Calu3 (cell line): ENCODE measurements at places on chromosomes 3 and 15. TPM values are rescaled to one million over a fixed set of nuclear protein-coding genes. Genes with fewer than 3 reads are reported as not detected.

DNA sequence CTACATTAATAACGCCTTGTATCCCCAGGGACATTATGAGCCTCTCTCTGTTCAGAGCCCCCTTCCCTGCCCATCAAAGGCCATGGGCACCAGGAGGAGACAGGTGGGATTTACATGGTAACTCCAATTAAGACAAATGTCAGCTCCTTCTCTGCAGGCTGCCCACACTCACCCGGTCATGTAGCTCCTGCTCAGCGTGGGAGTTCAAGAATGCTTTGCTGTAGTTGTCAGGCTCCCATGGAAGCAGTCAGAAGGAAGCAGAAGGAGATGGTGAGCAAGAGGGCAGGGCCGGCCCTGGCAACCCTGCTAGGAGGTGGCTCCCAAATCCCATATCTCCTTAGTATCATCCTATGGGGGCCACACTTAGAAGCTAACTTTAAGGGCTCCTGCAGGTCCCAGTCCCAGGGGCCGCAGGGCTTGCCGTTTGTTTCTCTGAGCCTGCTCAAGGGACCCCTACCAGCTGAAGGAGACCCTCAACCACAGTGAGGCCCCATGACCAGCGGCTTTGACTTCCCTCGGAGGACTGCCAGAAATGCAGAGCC is 218.4 kb upstream of the TLE3 start:
- no peaks in the 10 kb centered on the region for H3K36me3 ChIP-seq
- no peaks in the 10 kb centered on the region for H3K4me1 ChIP-seq
- no peak overlapping the region for H3K27ac ChIP-seq
- H3K27me3 ChIP-seq: peaks cover 49% of the 10 kb centered on the region
- H3K4me3 ChIP-seq: no peak overlapping the region
- DNase-seq: no peak

DNA sequence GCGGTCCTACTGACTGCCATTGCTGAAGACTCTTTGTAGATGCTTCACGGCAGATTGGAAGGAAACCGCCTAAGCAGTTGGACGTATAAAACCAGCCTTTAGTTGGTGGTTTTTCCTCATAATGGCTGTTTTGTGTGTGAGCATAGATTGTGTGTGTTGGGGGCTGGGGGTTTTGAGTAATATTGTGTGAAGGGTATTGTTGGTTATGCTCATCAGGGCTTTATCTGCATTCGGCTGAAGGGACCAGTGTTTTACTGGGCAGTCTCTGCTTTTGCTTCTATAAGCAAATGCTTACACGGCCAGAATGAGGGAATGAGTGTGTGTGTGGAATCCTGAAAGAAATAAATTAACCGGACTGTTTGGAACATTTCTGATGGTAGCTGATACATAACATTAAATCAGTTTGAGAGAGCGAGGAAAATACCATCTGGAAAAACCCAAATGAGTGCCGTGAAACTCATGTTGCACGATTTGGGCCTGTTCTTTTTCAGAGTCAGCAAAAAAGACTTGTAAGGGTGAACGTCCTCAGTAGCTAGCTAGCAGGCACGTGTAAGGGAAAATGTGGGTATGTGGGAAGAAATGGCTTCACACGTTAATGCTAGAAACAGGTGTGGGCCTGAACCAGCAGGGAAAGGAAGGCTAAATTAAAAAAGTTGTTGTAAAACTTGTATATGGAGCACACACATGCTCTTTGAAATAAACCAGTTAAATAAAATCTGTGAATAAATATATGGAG is 1.9 kb downstream of the MITF start:
- no peak overlapping the region for H3K4me3 ChIP-seq
- H3K27me3 ChIP-seq: peaks cover 12% of the 10 kb centered on the region
- no peak overlapping the region for H3K27ac ChIP-seq
- no peaks in the 10 kb centered on the region for H3K4me1 ChIP-seq
- peaks cover 18% of the 10 kb centered on the region for H3K36me3 ChIP-seq

Gene DZIP1L
- 16.5 and 21.2 TPM in 2 replicates for total RNA-seq

Gene FAM3D
- total RNA-seq: 3.0 and 3.8 TPM in 2 replicates

Gene CEMIP
- total RNA-seq: 1.8 and 4.1 TPM in 2 replicates

GRCh38 chr3:156483426-156483825 is 71.5 kb downstream of the SSR3 start:
- no peak overlapping the region for H3K27ac ChIP-seq
- no peak overlapping the region for H3K4me3 ChIP-seq
- DNase-seq: no peak
- no peaks in the 10 kb centered on the region for H3K36me3 ChIP-seq

GRCh38 chr15:99450896-99451358 is 114.9 kb upstream of the MEF2A start:
- peak overlapping the region; percentile 79 for H3K27ac ChIP-seq
- H3K27me3 ChIP-seq: no peaks in the 10 kb centered on the region
- DNase-seq: peak; percentile 68
- H3K36me3 ChIP-seq: peaks cover 10% of the 10 kb centered on the region
- H3K4me1 ChIP-seq: peaks cover 56% of the 10 kb centered on the region
- peak overlapping the region; percentile 3 for H3K4me3 ChIP-seq

Gene BDH1
- total RNA-seq: 49.0 and 56.7 TPM in 2 replicates

Gene FEZF2
- not detected in 2 replicates for total RNA-seq

DNA sequence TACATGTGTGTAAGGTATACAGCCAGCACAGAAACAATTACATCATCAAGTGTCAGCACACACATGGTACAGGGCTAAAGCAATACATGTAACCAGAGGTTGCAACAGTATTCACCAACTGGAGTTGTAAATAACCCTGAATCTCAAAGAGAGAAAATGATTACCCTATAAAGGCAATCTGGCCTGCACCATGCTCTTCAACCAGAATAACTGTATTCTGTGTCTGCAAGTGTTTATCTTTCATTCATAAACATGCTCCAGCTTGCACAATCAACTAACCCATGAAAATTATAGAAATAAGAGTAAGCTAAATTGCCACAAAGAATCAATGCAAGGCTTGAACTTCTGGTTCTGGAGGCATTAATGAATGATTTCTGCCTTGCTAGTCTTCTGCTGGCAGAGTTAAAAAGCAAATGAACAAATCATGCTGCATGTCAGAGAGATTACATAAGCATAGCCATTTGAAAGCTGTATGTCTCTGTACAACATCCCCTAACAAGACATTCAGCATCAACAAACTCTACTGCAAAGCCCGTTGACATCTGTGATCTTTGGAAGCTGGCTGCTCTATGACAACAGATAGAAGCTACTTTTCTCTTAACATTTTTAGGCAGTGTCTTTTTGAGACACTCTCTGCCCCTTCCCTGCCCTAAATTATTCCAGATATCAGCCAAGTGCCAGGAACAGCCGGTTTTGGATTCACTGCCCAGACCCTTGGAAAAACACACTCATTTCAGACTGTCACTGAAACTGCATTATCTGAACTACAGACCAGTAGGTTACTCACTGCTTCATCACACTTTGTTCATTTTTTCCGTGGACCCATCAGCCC is 871.0 kb downstream of the OTOL1 start:
- H3K27ac ChIP-seq: no peak overlapping the region
- no peak for DNase-seq
- peaks cover 10% of the 10 kb centered on the region for H3K4me1 ChIP-seq

GRCh38 chr3:152737021-152737908 is 97.7 kb upstream of the P2RY1 start:
- peak; percentile 81 for DNase-seq
- H3K27me3 ChIP-seq: no peaks in the 10 kb centered on the region
- H3K4me3 ChIP-seq: no peak overlapping the region
- no peaks in the 10 kb centered on the region for H3K36me3 ChIP-seq
- peaks cover 17% of the 10 kb centered on the region for H3K4me1 ChIP-seq
- peak overlapping the region; percentile 27 for H3K27ac ChIP-seq

DNA sequence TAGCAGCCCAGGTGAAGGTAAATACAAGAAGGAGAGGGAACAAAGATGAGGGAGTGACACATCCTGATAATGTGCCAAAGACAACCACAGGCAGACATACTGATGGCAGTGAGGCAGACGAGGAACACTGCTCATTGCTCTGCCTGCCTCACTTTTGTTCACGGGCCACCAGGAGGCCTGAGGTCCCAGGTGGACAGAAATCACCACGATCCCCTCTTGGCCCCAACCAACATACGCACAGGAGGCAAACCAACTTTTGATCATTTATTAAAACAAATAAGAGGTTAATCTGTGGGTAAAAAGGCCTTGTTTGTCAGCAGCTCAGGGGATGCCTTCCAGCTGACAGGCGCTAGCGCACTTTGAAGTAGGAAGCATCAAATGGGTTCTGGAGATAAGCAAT is 4.2 kb downstream of the ALG1L2 start:
- H3K4me1 ChIP-seq: no peaks in the 10 kb centered on the region
- no peaks in the 10 kb centered on the region for H3K36me3 ChIP-seq
- H3K27ac ChIP-seq: no peak overlapping the region
- no peak for DNase-seq
- peaks cover 9% of the 10 kb centered on the region for H3K27me3 ChIP-seq

DNA sequence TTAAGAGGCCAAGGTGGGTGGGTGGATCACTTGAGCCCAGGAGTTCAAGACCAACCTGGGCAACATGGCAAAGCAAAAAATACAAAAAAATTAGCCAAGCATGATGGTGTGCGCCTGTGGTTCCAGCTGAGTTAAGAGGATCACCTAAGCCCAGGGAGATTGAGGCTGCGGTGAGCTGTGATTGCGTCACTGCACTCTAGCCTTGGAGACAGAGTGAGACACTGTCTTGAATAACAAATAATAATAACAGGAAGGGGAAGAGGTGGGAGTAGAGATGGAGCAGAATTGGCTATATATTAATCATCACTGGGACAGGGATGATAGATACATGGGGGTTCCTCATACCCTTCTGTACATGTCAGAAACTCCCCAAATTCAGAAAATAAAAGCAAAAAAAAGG is 23.8 kb upstream of the NMB start:
- no peak overlapping the region for H3K4me3 ChIP-seq
- DNase-seq: no peak
- H3K4me1 ChIP-seq: no peaks in the 10 kb centered on the region
- no peaks in the 10 kb centered on the region for H3K27me3 ChIP-seq
- H3K27ac ChIP-seq: no peak overlapping the region
- H3K36me3 ChIP-seq: peaks cover 46% of the 10 kb centered on the region

DNA sequence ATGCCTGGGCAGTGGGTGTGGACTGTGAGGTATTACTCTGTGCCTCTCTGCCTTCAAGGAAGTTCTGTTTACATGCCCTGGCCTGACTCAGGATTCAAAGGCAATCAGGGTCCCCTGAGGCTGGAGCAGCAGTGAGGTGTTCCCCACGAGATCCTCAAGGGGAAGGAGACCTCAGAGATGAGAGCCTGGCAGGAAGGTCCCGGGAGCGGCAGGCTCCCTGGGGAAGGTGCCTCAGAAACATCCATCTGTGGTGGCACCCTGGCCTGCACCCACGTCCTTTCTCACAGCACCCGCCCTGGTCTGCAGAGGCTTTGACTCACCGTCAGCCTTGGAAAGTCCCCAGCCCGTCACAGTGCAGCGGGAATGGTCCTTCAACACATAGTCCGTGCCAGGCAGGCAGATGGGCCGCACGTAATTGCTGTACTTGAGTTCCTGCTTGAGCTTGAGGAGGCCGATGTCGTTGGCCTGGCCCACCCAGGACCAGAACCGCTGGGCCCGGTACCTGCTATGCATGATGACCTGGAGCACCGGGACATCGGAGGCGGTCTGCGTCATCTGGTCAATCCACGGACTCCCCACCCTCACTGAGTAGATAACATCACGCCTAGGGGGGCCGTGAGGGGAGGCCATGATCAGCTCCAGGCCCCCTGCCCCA is 3.6 kb downstream of the PRSS50 start:
- H3K36me3 ChIP-seq: no peaks in the 10 kb centered on the region
- H3K4me3 ChIP-seq: no peak overlapping the region
- H3K4me1 ChIP-seq: no peaks in the 10 kb centered on the region

Gene DGKG
- 5.7 and 7.2 TPM in 2 replicates for total RNA-seq

Gene ZMAT3
- total RNA-seq: 10.5 and 12.1 TPM in 2 replicates

DNA sequence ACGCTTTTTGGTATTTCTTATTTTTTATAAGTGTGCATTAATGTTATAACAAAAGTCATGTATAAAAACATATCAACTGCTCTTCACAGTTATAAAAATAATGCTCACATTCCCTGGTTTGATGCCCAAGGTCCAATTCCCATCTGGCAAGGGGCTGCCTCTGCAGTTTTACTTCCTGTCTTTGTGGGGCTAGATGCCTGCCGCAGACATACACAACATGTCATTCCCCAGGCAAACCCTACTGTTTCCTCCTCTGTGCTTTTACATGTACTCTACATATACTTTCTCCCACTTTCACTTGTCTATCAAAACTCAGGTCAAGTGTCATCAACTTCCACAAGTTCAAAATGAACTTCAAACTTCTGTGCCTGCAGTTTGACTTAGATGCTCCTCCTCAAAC is 60.5 kb upstream of the ETV5 start:
- no peak overlapping the region for H3K4me3 ChIP-seq
- no peak overlapping the region for H3K27ac ChIP-seq
- peaks cover 18% of the 10 kb centered on the region for H3K27me3 ChIP-seq
- H3K36me3 ChIP-seq: no peaks in the 10 kb centered on the region

Gene GJD2
- not detected in 2 replicates for total RNA-seq

GRCh38 chr15:23859008-23859407 is 171.9 kb upstream of the NDN start:
- H3K4me1 ChIP-seq: no peaks in the 10 kb centered on the region
- no peak overlapping the region for H3K4me3 ChIP-seq
- no peak for DNase-seq
- no peaks in the 10 kb centered on the region for H3K36me3 ChIP-seq

Gene ATP10A
- 2.6 and 3.0 TPM in 2 replicates for total RNA-seq

GRCh38 chr3:13841141-13841540 is 38.7 kb downstream of the WNT7A start:
- no peaks in the 10 kb centered on the region for H3K27me3 ChIP-seq
- no peak overlapping the region for H3K4me3 ChIP-seq
- DNase-seq: no peak
- no peaks in the 10 kb centered on the region for H3K4me1 ChIP-seq
- H3K27ac ChIP-seq: no peak overlapping the region

- H3K4me3 ChIP-seq: no peak overlapping the region
- no peak for DNase-seq
- no peaks in the 10 kb centered on the region for H3K4me1 ChIP-seq
- no peaks in the 10 kb centered on the region for H3K27me3 ChIP-seq
- no peak overlapping the region for H3K27ac ChIP-seq
Observed at GRCh38 chr15:33125894-33126537, 68.5 kb downstream of the FMN1 start.
